ENCODE measurements at places on chromosomes 11 and 22.

- no peak for DNase-seq
These were observed 140.5 kb downstream of the COMMD9 start for GRCh38 chr11:36148701-36149100.

DNA sequence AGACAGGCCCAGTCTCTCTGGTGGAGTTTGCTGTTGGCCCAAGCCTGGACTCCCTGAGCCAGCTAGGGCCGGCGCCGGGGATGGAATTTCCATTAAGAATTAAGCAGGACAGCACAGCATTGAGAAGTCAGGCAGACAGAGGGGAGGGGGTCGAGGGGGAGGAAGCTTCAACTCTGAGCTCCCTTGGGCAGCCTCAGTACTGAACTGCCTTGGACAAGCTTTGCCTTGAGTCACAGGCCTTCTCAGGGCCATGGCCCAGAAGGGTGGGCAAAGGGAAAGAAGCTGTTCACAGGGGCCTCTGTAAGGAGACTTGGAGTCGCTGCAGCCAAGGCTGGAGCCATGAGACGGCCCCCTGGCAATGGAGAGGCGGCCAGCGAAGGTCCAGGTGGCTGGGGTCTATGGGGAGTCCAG lies 2.6 kb upstream of the INSC start:
- DNase-seq, result no peak

DNA sequence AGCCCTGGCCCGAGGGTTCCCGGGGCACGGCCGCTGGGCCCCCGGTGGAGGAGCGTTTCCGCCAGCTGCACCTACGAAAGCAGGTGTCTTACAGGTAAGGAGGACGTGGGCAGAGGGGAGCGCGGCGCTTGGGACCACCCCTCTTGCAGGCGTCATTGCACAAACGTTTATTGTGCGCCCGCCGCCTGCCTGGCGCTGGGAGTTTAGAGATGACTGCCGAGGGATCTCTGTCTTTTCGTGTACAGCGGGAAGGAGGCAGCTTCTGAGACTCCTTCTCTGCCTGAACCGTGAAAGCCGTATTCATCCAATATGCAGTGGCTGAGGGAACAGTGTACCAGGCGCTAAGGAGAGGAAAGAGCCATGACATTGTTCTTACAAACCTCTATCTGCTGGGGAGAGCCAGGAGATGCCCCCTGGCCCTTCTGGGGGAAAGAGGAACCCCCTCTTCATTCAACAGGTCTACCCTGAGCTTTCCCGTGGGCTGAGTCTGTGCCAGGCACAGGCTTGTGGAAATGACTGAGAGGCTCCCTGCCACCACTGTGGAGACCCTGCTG lies 13.8 kb upstream of the DGKZ start:
- no peak for DNase-seq

DNA sequence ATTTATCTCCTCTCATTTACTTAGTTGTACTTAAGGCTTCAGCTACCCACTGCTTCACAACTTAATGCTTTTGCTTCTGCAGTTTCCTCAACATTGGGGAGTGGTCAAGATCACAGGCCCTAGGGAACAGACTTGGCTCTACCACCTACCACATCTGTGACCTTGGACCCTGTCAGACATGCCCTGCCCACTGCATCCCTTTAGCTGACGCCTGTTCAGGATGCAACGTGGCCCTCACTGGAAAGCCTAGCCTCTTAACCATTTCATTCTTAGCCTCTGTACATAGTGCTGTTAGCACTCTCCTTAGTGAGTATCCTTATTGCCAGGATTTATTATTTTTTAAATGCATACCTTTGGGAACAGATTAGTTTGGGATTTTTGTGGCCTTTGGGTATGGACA lies 34.4 kb downstream of the TNRC6B start:
- DNase-seq, result no peak

GRCh38 chr11:10455637-10456487 lies 798 bp downstream of the AMPD3 start:
- peak; percentile 94 for DNase-seq

DNA sequence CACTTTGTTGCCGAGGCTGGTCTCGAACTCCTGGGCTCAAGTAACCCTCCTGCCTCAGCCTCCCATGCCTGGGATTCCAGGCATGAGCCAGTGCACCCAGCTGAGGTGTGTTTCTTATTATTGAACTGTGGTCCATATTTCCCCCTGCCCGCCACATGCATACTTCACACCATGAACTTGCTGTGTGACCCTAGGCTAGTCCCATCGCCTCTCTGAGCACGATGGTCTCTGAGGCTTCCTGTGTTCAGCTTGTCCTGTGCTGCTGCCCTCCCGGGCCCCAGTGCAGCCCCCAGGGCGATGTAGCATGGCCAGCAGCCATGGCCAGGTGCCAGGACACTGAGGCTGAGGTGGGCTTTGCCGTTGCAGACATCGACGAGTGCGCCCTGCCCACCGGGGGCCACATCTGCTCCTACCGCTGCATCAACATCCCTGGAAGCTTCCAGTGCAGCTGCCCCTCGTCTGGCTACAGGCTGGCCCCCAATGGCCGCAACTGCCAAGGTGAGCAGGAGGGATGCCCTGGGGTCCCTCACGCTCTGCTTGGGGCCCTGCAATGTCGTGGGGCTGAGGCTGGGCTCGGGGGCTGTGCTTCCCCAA lies 45.7 kb downstream of the FBLN1 start:
- DNase-seq, result no peak

DNA sequence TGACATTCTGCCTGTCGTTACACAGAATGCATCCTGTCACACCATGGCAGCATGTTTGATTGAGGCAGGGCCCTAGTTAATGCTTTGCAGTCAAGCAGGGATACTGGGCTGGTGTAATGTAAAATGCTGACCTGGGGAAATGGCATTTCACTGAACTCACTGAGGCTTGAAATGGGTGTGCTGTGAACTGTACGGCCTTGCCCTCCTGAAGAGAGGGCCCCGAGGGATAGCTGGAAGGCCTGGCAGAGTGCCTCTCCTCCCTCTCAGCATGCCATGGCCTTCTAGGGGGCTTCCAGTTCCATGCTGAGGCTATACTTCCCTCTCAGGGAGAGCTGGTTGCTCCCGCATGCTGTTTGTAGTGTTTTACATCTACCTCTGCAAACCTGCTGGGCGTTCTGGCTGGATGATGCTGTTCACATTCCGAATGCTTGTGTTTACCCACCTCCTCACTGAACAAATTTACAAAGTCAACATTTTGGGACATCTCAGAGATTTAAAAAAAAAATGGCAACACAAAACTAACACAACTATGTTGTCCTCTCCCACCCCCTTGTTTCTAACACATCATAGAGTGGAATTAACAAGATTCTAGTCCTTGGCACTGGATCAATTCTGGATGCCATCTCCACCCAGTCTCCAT lies 416.7 kb upstream of the CADM1 start:
- DNase-seq, result no peak

- DNase-seq, result peak; percentile 80
These were observed 10.0 kb upstream of the CCDC83 start for GRCh38 chr11:85845124-85845631.

DNA sequence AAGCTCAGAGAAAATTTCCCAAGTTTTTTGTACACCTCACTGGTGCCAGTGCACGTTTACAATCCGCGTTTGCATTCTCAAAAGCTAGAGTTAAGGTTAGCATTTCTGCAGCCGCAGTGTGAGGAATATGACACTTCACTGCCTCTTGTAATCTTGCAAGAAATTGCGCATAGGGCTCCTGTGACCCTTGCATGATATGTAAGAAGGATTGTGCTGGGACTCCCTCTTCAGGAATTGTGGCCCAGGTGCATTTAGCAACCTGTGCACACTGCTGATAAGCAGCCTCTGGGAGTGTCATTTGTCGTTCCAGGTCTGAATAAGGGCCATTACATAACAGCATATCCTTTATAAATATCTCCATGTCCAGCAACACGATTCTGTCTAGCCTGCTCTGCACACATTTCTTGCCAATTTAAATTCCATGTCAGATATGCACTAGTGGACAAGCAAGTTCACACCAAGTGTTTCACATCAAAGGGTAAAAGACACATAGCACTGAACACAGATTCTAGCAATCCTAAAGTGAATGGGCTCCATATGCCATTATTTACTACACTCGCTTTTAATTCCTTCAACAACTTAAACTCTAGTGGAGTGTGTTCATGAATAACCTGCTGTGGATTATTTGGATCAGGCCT lies 69.2 kb upstream of the INCENP start:
- DNase-seq, result peak; percentile 85

GRCh38 chr22:32474635-32475467 lies at the start of gene FBXO7:
FBXO7 (plus strand) TSS chr22:32474811; CDS start chr22:32475003, 192 bp downstream.
- peak; percentile 93 for DNase-seq

DNA sequence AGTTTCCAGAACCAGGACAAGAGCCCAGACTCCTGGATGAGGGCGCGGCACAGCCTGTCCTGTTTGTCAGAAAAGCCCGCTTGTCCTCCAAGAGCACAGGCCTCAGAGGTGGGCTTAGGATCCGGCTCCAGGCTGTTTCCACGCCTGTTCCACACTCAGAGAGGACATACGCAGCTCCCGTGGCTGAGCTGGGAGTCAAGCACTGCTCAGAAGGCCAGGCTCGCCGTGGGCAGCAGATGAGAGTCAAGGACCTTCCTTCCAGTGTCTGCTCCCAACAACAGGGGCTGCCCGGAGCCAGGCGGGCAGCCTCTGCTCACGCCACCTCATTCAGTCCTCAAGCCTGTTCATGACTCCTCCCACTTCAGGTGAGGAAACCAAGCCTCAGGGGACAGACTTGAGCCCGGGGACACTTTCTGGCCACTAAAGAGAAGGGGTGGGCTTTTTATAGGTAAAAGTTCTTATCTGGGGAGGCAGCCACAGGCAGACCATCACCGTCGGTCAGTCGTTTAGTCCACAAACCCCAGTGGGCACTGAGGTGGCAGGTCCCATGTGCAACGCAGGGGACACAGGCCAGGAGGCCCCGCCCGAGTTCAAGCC lies 3.8 kb downstream of the CYB5R3 start:
- no peak for DNase-seq

Data from epithelial cell of esophagus (primary cell).